8988T (cell line): ENCODE measurements at places on chromosomes 5 and 9.

- no peak for DNase-seq
Measured at GRCh38 chr9:120854596-120855327, 12.0 kb upstream of the PSMD5 start.

DNA sequence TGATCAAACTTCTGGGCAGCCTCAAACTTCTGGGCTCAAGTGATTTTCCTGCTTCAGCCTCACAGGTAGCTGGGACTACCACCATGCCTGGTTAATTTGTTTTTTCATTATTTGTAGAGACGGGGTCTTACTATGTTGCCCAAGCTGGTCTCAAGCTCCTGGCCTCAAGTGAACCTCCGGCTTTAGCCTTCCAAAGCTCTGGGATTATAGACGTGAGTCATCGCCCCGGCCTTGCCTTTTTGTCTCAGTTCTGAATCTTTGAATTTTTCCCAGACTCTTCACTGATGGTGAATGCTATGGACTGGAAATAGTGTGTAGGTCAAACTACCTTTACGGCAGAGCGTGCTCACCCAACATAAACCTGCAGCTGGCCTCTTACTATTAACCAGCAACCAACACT lies 32.3 kb upstream of the EGFLAM start:
- DNase-seq, result no peak

- no peak for DNase-seq
Measured at GRCh38 chr9:105187781-105188180, 56.7 kb upstream of the SLC44A1 start.

DNA sequence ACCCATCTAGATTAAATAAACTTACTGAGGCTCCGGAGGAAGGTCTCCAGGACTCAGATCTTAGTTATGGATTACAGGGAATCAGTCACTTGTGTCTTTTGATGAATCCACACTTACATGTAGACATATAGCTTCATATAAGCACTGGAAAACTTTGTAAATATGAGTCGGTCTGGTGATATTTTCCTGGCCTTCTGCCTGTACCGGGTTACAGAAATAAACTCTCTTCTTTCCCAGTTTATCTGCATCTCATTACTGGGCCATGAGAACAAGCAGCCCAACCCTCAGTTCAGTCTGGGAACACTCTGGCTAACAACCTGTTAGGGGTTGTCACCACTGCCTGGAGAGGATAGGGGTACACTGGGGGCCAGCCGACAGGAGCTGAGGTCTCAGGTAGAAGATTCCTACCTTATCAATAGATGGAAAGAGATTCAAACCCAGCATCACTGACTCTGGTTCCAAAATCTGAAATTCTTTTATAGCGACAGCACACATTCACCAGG lies 59.1 kb downstream of the THBS4 start:
- no peak for DNase-seq

GRCh38 chr5:79488775-79489174 lies 25.2 kb downstream of the HOMER1 start:
- no peak for DNase-seq

GRCh38 chr9:92562461-92562967 lies 26.7 kb upstream of the ECM2 start:
- no peak for DNase-seq

- no peak for DNase-seq
Measured at GRCh38 chr9:34662526-34663302, at the start of gene CCL27. Gene CCL27, minus strand, starts transcription at chr9:34662657. Its CDS starts 24 bp downstream, at chr9:34662633.

GRCh38 chr9:6960777-6961176 lies 203.0 kb downstream of the KDM4C start:
- no peak for DNase-seq

- DNase-seq, result no peak
Measured at GRCh38 chr5:136776022-136776927, 410.9 kb upstream of the TRPC7 start.

- DNase-seq, result no peak
Measured at GRCh38 chr5:170161069-170161468, 55.4 kb downstream of the FOXI1 start.

DNA sequence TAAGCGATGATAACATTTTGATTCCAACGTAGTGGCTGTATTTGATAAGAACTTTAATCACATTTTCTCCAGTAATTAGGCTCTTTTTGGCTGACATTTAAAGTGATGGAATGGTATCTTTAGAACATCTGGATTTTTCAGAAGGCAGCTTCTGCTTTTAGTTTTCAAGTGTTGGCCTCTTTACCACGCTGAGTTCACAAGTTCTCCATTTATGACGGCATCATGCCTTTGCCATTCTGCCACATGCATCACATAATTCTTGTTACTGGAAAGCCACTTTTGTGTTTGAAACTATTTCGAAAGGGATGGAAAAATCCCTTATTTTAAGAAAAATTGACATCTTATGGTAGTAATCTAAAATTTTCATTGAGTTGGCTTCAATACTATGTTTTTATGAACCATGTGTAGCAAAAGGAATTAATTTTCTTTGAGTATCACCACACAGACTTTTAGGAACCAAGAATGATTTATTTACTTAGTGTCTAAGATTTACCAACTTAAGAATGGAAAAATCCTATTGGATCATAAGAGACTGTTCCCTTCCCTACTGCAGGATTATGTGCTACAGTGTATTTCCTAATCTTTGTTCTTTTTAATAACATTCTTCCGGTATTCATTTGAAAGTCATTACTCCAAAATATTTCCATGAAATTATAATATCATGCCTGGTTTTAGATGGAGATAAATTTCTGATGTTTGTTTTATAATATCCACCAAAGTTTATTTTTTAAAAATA lies 344.2 kb downstream of the ADGRV1 start:
- no peak for DNase-seq

GRCh38 chr5:158126442-158127405 lies 267.8 kb upstream of the CLINT1 start:
- no peak for DNase-seq

DNA sequence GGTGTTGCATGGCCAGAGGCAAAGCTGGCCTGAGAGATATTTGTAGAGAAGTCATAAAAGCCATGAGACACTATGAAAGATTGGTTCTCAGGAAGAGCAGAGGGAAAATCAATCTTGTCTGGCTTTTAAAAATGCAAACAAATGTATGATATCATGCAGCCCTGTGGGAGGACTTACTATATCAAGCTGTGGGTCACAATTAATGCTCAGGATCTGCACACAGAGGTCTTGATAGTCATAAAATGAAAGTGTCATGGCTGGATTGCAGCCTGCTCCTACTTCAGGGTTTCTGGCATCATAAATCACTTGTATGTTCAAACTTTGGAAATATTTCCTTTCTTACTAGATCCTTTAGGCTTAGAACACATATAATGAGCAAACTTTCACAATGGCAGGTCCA lies 151.5 kb downstream of the SEMA6A start:
- DNase-seq, result no peak
